Putamen (tissue), 1 donor: ENCODE measurements at places on chromosomes 12 and 14.

DNA sequence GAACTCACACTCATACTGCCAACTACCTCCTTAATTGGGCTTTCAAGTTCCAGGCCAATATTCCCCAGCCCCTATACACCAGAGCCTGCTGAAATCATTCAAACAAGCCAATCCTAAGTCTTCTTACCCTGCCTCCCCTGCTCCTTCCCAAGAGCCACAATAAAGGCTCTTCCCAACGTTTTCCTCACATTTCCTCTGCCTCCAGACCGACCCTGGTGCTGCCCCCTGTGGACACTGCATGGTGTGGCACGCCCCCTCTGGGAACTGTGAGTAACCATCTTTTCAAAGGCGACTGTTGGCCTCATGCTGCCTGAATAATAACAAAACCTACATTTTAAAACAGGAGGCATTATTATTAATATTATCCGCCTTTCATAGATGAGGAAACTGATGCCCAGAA lies 111.6 kb upstream of the NOS1 start:
- no peak for DNase-seq

GRCh38 chr12:10042167-10042566 lies 11.7 kb downstream of the CLEC9A start:
- DNase-seq: no peak

DNA sequence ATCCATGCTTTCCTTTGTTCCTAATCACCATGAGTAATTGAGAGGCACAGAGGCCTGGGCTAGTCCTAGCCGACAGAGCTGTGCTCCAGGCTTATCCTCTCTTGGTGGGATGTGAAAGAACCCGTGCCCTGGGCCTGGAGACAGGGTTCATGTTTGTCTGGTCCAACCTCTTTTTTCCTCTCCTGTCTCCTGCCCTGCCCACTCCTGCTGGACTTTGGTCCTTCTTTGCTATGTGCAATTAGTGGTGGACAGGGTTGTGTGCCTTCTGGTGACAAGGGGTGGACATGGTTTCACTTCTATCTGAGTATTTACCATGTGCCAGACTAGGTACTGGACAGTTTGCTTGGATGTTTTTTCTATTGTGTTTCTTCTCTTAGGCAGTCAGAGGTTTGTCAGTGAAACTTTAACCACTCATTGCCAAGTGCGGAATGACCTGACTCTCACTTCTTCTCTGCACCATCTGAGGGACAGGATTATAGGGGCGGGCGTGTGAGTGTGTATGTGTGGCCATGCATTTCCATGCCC lies 126.1 kb downstream of the SMOC1 start:
- no peak for DNase-seq

GRCh38 chr14:25574628-25575325 lies 524.8 kb upstream of the STXBP6 start:
- no peak for DNase-seq

- DNase-seq: no peak
These were observed 9.0 kb downstream of the TAPBPL start for GRCh38 chr12:6460751-6461371.

DNA sequence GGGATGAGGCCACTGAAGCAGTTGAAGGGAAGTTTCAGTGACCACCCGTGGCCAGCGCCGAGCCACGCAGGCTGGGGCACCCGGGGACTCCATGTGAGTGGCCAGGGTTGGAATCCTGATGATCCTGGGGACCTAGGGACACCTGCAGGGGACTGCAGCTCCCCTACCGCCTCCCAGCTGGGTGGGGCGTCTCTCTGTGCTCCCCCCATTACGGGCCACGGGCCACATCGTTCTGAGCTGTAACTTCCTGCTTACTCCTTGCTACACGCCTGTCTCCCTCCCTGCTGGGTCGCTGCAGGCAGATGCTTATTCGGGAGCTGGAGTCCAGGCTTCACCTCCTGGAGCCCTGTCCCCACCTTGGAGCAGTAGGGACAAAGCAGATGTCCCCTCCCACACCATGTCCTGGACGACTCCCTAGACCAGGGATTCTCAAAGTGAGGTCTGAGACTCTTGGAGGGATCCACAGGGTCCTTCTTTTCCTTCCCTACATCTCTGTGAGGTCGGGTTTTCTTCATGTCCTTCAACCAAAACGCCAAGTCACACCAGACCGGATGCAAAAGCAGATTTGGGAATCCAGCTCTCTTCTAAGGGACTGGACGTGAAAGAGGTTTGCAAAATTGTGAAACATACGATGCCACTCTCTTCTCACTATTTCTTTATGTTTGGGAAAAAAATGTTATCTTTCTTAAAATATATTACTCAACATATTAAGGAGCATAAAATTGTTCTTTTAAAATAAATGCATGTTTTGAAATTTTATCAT lies 85.9 kb upstream of the NCOR2 start:
- no peak for DNase-seq

DNA sequence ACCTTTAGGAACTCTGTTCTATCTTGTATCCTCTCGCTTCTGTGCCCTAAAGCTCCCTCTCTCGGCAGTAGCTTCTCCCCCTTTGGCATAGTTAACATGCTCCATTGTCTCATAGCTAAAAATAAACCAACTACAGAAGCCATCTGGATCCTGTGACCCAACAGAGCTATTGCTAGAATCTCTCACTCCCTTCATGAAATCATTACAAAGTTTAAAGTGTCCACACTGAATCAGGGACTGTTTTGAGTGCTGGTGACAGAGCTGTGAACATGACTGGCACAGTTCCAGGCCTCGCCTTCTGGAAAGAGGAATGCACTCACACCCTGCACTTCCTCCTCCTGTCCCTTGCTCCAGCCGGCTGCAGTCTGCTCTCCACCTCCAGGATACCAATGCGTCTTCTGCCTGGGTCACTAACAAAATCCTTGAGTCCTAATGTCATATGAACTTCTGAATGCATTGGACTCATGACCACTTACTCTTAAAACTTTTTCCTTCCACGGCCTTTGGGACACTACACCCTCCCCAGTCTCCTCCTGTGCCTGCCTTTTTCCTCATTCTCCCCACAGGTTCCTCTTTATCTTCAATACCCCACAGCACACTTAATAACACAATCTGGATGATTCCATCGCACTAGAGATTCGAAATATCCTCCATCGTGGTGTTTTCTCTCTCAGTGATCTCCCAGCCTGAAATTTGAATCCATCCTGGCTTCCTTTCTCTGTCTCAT lies 13.2 kb downstream of the PLBD1 start:
- peak; percentile 52 for DNase-seq

DNA sequence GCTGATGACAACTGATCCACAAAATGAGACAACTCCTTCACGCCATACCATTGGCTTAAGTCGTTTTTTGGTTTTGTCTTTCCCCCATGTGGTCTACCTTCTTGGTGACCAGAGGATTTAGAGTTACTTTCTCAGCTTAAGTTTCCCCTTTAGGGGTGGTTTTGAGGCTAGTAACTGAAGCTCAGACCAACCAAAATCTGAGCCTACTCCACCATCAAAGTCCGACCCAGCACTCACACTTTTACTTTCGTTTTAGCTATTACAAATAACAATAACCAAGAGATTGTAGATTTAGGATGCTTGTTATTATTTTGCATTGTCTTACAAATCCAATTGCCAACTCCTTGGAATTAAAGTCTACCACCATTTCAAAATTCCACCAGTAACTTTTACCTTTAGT lies 130.6 kb upstream of the MDM1 start:
- no peak for DNase-seq

GRCh38 chr14:51616724-51617409 lies 34.8 kb upstream of the FRMD6 start:
- DNase-seq: no peak

- DNase-seq: no peak
These were observed 32.4 kb downstream of the YY1 start for GRCh38 chr14:100271247-100271939.

- peak; percentile 26 for DNase-seq
These were observed 51.7 kb upstream of the RASSF8 start for GRCh38 chr12:25906651-25907340.

DNA sequence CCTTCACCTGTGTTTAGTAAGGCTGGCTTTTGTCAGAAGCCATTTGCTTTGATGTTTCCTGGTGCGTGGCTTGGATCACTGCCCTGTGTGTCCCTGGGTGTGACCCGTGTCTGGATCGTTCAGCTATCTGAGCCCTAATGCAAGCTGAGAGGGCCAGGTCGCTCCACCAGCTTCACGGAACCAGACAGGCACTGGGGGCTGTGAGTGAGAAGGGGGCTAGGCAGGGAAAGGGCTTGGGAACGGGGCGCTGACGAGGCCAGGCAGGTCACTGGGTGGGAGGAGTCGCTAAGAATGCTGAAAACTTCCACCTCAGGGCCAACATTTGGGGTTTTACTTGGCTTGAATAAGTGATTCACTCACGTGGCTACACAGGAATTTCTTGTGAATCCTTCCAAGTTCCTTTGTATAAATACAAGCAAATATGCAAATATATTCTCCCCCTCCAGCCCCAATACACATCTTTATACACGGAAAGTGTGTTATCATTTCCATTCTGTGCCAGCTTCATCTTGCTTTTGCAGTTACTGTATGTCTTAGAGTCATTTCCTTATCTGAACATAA lies 24.2 kb upstream of the MMP17 start:
- no peak for DNase-seq

DNA sequence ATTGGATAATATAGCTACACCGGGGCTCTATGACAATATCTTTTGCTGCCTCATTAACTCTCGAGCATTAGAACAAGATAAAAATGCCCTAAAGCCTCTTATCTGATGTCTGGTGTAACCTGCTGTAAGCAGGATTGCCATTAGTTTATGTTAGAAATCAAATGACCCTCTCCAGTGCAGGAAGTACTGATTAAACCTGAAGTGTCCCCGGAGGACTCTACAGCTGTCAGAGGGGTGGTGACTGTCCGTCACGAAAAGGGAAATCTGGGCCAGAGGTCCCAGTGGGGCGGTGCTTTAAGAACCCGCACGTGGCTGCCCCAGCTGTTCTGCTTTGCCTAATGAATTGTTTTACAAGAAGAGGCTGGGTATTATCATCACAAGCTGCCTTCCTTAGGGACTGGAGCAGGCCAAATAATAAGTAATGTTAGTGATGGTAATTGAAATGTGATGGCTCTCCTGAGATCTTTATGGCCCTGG lies 55.7 kb downstream of the LIN52 start:
- no peak for DNase-seq

- DNase-seq: no peak
These were observed 45.8 kb downstream of the GNS start for GRCh38 chr12:64713376-64713775.

DNA sequence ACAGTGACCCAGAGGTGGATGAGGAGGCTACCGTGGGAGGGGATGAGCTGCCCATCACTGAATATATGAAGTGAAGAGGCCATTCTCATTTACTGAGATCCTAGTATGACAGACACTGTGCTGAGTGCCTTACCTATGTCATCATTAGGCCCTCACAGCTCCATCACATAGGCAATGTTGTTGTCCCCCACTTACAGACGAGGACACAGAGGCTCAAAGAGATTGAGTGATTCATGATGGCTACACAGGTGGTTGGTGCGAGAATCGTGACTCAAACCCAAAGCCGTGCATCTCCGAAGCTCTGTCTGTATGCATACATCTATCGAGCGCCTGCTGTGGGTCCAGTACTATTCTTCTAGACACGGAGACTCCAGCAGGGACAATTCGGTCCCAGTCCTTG lies 5.9 kb upstream of the CCDC197 start:
- DNase-seq: no peak

DNA sequence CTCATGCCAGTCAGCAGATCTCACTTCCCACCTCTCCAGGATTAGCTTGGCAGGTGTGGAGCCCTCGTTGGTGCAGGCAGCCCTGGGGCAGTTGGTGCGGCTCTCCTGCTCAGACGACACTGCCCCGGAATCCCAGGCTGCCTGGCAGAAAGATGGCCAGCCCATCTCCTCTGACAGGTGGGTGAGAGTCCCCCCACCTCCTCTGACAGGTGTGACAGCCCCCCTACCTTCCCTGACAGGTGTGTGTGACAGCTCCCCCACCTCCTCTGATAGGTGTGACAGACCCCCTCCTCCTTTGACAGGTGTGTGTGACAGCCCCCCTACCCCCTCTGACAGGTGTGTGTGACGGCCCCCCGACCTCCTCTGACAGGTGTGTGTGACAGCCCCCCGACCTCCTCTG lies 26.3 kb downstream of the PAPLN start:
- DNase-seq: no peak

DNA sequence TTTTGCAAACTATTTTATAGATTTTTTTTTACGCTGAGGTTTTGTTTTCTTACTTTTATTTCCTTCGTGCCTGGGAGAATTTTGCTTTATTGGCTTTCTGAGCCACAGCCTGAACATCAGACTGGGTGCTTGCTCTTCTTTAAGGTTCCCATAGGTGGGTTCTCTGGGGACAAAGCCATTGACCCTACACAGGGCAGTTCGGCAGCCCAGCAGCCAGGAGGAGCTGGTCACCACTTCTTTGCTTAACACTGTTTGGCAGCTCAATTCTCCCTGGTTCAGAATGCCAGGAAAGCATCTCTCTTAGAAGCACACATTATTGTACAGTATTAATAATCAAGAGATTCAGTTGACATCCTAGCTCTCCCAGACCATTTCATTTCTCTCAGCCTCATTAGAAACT lies 140.8 kb upstream of the NEDD1 start:
- no peak for DNase-seq

DNA sequence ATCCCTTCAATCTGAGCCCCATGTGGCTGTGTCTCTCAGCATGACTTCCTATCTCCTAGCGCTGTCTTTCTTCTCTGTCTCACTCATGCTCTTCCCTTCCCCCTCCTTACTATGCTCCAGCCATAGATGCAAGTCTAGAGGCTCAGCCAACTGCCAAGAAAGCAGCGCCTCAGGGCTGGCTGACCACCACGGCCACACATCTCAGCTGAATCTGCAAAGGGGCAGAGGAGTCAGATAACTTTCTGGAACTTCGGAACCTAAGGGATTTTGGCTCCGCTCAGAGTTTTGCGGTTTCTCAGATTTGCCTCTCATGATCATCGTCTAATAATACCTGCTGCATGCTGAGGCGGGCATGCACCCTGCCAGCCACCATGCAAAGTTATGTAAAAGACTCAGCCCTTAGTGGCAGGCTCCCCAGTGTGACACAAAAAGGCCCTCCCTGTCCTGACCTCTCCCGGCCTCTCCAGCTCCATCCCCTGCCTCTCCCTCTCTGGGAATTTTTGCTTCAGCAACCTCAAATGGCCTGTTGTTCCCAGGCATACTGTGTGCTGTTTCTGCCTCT lies 5.0 kb upstream of the FGF6 start:
- no peak for DNase-seq

DNA sequence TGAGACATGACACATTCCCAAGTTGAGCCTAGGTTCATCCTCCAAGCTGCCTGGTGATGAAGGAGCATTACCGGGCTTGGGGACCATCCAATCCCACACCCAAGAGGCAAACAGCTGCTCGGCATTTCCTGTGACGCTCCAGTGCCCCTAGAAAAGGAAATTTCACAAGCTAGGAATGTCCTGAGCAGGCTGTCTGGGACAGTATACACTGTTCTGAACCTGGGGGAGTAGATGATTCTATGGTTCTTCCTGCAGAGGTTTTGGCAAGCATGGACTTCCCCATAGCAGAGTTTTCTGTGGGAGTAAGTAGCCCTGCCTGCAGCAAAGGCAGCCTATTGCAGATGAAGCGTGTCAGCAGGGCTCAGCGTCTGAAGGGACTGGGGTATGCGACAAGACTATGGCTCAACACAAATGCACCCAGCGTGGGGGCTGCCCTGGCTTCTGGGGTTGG lies 47.4 kb upstream of the SRSF5 start:
- no peak for DNase-seq

- no peak for DNase-seq
These were observed 102.0 kb downstream of the KCNMB4 start for GRCh38 chr12:70467918-70468733.

- peak; percentile 45 for DNase-seq
These were observed 90.6 kb downstream of the PAPOLA start for GRCh38 chr14:96592591-96593386.
